ENCODE measurements at places on chromosomes 7 and 10. TPM values are rescaled to one million over a fixed set of nuclear protein-coding genes. Genes with fewer than 3 reads are reported as not detected.

- H3K4me1 ChIP-seq: peaks cover 11% of the 10 kb centered on the region
- no peak overlapping the region for H3K27ac ChIP-seq
- DNase-seq: no peak
- H3K27me3 ChIP-seq: no peaks in the 10 kb centered on the region
- H3K36me3 ChIP-seq: peaks cover 1% of the 10 kb centered on the region
Observed at GRCh38 chr7:33100770-33101169, 8.4 kb downstream of the RP9 start.

DNA sequence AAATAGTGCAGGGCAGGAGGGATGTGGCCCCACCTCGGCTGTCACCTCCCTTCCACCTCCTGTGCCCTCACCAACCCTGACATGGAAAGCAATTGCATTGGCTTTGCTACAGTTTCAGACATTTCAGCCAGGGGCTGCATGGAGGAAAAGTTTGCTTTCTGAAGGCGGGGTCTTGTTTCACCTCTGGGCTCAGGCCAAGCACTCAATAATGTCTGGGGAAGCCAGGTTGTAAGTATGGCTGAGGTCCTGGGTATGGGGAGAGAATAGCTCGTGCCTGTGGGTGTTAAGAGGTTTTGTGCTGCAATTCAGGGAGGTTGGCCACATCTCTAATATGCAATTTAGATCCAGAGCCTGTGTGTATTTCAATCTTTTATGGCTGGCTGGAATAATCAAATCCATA, 238.4 kb upstream of the MKI67 start:
- no peaks in the 10 kb centered on the region for H3K27me3 ChIP-seq
- no peaks in the 10 kb centered on the region for H3K4me1 ChIP-seq
- no peaks in the 10 kb centered on the region for H3K36me3 ChIP-seq

- peaks cover 10% of the 10 kb centered on the region for H3K27me3 ChIP-seq
- H3K36me3 ChIP-seq: no peaks in the 10 kb centered on the region
- H3K4me3 ChIP-seq: no peak overlapping the region
- H3K4me1 ChIP-seq: no peaks in the 10 kb centered on the region
- no peak for DNase-seq
Observed at GRCh38 chr10:125455855-125456254, 227.1 kb downstream of the TEX36 start.

CAMK1D gene
- 15.4 TPM for total RNA-seq

- no peaks in the 10 kb centered on the region for H3K36me3 ChIP-seq
- no peak overlapping the region for H3K27ac ChIP-seq
Observed at GRCh38 chr10:36336315-36336714, 694.2 kb upstream of the FZD8 start.

- H3K4me1 ChIP-seq: no peaks in the 10 kb centered on the region
- no peak for DNase-seq
- no peak overlapping the region for H3K27ac ChIP-seq
- no peaks in the 10 kb centered on the region for H3K36me3 ChIP-seq
Observed at GRCh38 chr10:35959252-35959651, 317.2 kb upstream of the FZD8 start.

SLC26A5 gene
- not detected for total RNA-seq

DNA sequence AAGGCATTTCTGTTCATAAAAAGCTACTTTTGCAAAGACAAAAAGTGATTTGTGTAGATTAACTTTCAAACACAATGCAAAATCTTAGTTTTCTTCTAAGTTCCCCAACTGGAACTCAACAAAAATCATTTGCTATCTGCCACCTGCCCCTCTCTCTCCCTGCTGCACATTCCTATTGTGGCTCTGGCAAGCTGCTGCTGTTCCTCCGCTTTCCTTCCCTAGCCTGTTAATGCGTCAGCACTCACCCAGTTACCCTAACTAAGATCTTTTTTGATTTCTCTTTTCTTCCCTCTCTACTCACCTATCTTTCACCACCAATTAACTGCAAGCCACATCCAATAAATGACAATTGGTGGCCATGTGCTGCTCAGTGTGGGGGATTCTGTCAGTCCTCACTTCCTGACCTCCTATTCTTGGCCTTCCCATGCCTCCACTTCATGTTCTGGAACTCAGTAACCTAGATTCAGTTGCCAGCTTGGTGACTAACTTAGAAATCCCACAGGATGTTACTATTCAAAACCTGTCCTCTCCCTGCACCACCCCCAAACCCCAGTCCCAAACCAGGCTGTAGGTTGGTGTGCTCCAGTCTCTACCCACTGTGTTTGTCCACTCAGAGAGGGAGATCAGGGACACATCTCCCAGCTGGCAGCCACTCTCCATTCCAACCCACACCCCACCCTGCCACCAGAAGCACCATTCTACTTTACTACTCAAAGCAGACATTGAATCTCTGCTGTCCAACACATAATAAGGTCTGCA, 140.2 kb upstream of the CTTNBP2 start:
- no peaks in the 10 kb centered on the region for H3K27me3 ChIP-seq
- H3K36me3 ChIP-seq: no peaks in the 10 kb centered on the region
- DNase-seq: no peak
- H3K4me3 ChIP-seq: no peak overlapping the region

GRCh38 chr7:114785496-114785895, 136.4 kb upstream of the MDFIC start:
- peaks cover 23% of the 10 kb centered on the region for H3K4me1 ChIP-seq
- H3K36me3 ChIP-seq: no peaks in the 10 kb centered on the region
- H3K27me3 ChIP-seq: peaks cover 19% of the 10 kb centered on the region
- no peak overlapping the region for H3K4me3 ChIP-seq
- H3K27ac ChIP-seq: no peak overlapping the region

DNA sequence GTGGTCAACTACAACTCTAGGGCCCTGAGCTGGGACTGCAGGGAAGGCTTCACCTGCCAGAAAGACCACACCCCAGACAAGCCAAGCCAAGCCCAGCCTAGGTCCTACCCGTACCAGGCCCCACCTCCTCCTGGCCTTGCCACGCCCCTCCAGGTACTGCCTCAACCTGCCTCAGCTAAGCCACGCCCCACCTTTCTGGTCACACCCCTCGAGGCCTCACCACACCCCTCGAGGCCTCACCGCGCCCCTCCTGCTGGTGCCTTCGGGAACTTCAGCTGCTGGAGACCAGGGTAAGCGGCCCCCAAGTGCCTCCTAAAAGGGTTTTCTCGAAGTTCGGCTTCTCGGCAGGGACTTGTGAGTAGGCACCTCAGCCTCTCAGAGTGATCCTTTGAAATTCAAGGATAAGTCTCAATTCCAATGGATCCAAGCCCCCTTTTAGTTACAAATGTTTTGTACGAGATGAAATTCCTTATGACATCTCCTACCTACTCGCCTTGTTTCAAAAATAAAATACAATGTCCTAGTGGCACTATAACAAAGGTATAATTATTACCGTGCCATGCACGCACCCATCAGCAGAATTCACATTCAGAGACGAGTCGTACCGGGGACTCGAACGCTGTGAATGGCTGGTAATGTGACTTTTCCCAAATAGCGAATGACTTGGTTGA, 171.2 kb downstream of the ARHGAP21 start:
- H3K27ac ChIP-seq: no peak overlapping the region
- peak; percentile 47 for DNase-seq
- no peaks in the 10 kb centered on the region for H3K27me3 ChIP-seq

TMEM225B gene
- total RNA-seq: 0.70 TPM

GRCh38 chr7:91636129-91636724, 244.3 kb downstream of the MTERF1 start:
- H3K27ac ChIP-seq: no peak overlapping the region
- no peak overlapping the region for H3K4me3 ChIP-seq
- H3K36me3 ChIP-seq: no peaks in the 10 kb centered on the region
- H3K4me1 ChIP-seq: no peaks in the 10 kb centered on the region

FAM25A gene
- not detected for total RNA-seq

DNA sequence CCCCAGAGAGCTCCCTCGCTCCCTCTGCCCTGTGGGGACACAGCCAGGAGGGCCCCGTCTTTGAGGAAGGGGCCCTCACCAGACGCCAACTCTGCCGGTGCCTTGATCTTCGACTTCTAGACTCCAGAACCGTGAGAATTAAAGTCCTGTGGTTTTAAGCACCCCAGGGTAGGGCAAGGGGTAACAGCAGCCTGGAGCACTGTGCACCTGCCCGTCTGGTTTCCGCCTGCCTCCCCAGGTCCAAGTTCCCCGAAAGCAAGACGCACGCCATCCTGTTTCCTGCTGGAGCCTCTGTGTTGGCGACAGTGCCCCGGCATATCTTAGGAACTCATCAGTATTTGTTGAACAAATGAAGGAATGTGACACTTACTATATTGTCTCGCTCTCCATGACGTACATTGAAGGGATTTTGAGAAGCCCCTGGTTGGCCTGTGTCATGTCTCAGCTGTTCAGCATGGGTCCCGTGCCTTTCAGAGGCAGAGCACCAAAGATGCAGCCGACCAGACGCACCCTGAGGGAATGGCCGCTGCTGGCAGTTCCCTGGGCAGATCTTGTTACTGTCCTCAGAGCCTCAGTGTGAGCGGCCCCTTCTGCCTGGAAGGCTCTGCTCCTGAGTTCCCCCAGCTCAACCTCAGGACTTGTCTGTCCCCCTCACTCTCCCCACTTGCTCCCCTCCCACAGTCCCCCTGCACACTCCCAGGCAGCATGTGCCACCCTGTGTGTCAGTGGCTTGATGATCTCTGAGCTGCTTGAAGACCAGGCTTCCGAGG, 226.2 kb downstream of the TCERG1L start:
- no peak overlapping the region for H3K27ac ChIP-seq
- no peak for DNase-seq
- no peaks in the 10 kb centered on the region for H3K36me3 ChIP-seq
- H3K27me3 ChIP-seq: no peaks in the 10 kb centered on the region
- no peak overlapping the region for H3K4me3 ChIP-seq
- H3K4me1 ChIP-seq: peaks cover 21% of the 10 kb centered on the region

PRPS1L1 gene
- total RNA-seq: not detected

- no peak overlapping the region for H3K27ac ChIP-seq
- H3K36me3 ChIP-seq: peaks cover 32% of the 10 kb centered on the region
- no peak for DNase-seq
- H3K4me3 ChIP-seq: no peak overlapping the region
- H3K27me3 ChIP-seq: no peaks in the 10 kb centered on the region
Observed at GRCh38 chr7:32533276-32534029, 38.2 kb downstream of the AVL9 start.

- no peaks in the 10 kb centered on the region for H3K4me1 ChIP-seq
- no peaks in the 10 kb centered on the region for H3K27me3 ChIP-seq
- no peak overlapping the region for H3K27ac ChIP-seq
- no peak overlapping the region for H3K4me3 ChIP-seq
Observed at GRCh38 chr7:102992938-102993717, 80.3 kb downstream of the LRRC17 start.

PON3 gene
- 0.32 TPM for total RNA-seq

GRCh38 chr10:42578019-42578418, 60.4 kb downstream of the ZNF33B start:
- no peak overlapping the region for H3K27ac ChIP-seq
- peaks cover 19% of the 10 kb centered on the region for H3K36me3 ChIP-seq
- H3K4me3 ChIP-seq: no peak overlapping the region
- DNase-seq: no peak

DNA sequence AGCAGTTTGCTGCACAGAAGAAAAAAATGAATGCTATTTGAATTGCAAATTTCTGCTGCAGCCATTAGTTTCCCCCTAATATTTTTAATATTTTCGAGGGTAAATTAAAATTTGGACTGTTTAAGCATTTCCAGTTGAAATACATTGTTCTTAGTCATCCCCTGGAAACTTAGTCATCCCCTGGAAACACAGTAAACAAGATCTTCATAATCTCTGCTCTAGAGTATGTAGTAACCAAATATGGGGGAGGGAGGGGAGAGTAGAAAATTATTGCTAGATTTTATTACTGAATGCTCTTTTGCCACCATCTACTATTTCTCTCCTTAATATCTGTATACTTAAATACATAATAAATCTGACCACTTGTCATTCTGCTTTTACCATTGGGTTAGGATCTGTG, 1053.3 kb downstream of the SORCS1 start:
- DNase-seq: no peak
- no peak overlapping the region for H3K4me3 ChIP-seq
- no peaks in the 10 kb centered on the region for H3K27me3 ChIP-seq
- no peaks in the 10 kb centered on the region for H3K36me3 ChIP-seq
- no peak overlapping the region for H3K27ac ChIP-seq

GRCh38 chr10:31321396-31321941, 2.5 kb downstream of the ZEB1 start:
- H3K4me3 ChIP-seq: peak overlapping the region; percentile 90
- H3K36me3 ChIP-seq: peaks cover 12% of the 10 kb centered on the region
- no peaks in the 10 kb centered on the region for H3K27me3 ChIP-seq
- peak overlapping the region; percentile 92 for H3K27ac ChIP-seq
- peak; percentile 4 for DNase-seq

GRCh38 chr10:88243836-88244730, 339.0 kb downstream of the RNLS start:
- no peak for DNase-seq
- H3K4me1 ChIP-seq: peaks cover 6% of the 10 kb centered on the region
- H3K27me3 ChIP-seq: no peaks in the 10 kb centered on the region
- no peak overlapping the region for H3K4me3 ChIP-seq

- no peaks in the 10 kb centered on the region for H3K36me3 ChIP-seq
- peak; percentile 44 for DNase-seq
- H3K4me3 ChIP-seq: no peak overlapping the region
- H3K4me1 ChIP-seq: no peaks in the 10 kb centered on the region
- H3K27me3 ChIP-seq: no peaks in the 10 kb centered on the region
- H3K27ac ChIP-seq: no peak overlapping the region
Observed at GRCh38 chr7:143214789-143215679, 6.8 kb upstream of the TAS2R40 start.

DNA sequence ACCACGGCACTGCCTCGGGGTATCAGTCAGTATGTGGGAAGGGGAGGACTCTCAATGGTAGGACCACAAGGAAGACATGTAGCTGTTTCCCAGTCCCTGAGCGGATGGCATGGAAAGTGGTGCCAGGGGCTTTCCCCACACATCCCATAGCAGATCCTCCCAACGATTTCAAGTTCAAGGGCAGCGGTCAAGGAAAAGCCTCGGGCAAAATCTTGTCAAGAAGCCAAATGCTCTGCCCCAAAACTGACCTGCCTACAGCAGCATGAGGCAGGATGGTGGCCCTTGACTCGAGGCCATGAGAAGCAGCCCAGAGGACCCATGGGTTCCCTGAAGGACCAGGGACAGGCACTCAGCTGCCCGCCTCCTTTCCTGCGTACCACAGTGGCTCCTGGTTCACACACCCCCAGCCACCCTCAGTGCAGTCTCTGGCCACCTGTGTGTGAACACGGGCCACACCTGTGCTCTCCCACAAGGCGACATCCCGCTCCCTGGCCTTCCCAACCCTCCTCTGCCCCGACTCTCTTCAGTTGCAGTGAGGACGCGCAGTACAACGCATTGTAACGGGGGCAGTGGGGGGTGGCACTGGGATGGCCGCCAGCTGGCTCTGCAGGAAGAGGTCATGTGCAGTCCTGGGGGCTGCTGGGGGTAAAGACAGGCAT, 43.6 kb downstream of the CTBP2 start:
- no peaks in the 10 kb centered on the region for H3K36me3 ChIP-seq
- no peaks in the 10 kb centered on the region for H3K4me1 ChIP-seq
- H3K27me3 ChIP-seq: no peaks in the 10 kb centered on the region
- no peak overlapping the region for H3K27ac ChIP-seq

- no peaks in the 10 kb centered on the region for H3K27me3 ChIP-seq
- no peak overlapping the region for H3K27ac ChIP-seq
- H3K36me3 ChIP-seq: no peaks in the 10 kb centered on the region
- DNase-seq: no peak
Observed at GRCh38 chr10:47036771-47037170, 125.5 kb downstream of the PTPN20 start.

NUDT13 gene
- 1.4 TPM for total RNA-seq

- peak overlapping the region; percentile 79 for H3K27ac ChIP-seq
- no peak for DNase-seq
- peaks cover 35% of the 10 kb centered on the region for H3K36me3 ChIP-seq
Observed at GRCh38 chr7:74175340-74175739, 1.2 kb downstream of the EIF4H start.

Measured in activated naive CD8-positive, alpha-beta T cell treated with anti-CD3 and anti-CD28 coated beads for 36 hours (primary cell).